ENCODE measurements at places on chromosomes 1 and 21.

GRCh38 chr1:64220241-64220640 lies 16.8 kb downstream of the UBE2U start:
- DNase-seq = no peak

DNA sequence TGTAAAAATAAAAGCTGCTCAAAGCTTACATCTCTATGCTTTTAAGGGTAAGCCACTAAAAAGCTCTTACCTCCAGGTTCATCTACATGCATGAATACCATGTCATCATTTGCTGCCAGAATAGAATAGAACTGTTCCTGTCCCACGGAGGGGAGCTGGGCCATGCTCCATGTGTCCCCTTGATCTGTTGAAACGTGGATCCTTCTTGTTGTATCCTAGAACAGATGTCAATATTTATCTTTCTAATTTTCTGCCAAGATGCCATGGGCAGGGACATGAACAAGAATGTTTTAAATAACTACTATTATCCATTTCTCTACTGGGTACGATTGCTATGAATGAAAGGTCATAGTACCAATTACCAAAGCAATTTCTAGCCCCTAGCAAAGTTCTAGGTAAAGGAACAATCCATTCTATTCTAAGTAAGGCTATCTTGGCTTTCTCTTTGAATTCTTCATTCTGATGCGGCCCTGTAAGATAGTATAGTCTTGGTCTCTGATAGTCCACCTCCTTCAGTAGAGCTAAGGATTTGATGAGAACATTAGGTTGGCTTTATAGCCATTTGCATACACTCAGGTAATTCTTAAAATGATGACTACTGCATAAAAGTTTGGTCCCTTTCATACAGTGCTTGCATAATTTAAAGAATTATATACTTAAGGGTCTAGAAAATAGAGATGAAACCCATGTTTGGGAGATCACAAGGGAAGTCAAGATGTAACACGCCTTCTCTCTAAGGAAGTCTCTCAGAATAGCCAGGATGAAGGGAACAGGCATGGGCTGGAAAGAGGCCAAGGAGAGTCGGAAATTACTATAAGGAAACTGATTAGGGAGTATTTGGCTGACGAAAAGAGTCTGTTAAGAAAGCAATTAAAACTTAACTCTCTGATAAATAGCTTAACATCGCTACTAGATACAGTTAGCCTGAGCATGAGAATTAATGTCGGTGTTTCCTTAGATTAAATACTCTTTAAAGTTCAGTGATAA lies 35.4 kb upstream of the MYBPHL start:
- no peak for DNase-seq

DNA sequence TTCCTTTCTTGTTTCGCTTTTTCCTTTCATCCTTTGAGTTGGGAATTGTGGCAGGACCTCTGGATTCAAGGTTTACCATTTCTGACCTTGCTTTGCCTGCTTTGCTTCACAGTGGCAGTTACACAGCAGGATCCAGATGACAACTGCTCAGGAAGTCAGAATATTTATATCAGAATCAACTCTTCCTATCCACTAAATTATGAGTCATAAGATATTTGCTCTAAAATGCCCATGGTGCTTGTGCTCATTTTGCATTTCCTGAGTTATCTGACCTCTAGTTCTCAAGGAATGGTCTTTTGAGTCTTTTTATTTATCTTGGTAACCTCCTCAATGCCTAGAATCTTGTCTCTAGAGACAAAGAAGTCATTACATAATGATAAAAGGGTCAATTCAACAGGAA lies 290.8 kb downstream of the LRRC7 start:
- no peak for DNase-seq

GRCh38 chr1:173934440-173934839 lies 17.3 kb upstream of the SERPINC1 start:
- DNase-seq = no peak

- no peak for DNase-seq
Observed at GRCh38 chr1:143720087-143721023, 251.4 kb downstream of the FAM72C start.

DNA sequence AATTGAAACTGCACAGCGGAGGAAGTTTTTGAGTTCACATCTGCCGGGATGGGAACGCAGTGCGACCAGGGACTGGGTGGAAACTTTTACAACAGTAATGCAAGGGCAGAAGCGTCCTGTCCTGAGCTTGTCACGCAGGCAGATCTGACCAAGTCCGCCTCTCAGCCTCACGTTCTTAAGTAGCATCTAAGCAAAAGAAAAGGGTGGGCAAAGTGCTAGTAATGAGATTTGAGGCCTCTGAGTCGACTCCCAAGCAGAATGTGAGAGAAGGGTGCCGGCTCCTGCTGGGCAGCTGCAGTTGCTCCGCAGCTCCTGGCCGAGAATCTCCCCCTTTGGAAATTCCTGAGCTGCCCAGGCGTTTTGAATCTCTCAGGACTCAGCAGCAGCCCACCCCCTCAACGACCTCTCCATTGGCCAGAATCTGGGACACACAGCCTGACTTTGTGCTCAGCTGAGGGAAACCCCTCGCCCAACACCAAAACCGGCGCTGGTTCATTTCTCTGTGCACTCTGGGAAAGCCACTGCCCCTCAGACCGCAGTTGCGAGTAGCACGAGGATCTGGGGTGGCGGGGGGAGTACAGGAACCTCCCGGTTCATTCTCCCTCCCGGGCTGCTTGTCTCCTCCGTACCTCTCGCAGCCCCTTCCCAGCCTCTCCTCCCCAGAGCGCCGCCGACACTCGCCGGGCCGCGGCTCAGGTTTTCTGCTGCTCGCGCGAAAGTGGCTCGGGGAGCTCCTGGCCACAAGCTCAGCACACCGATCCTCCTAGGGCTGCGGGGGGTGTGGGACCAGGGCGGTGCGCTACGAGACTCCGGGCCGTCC lies 913 bp upstream of the S1PR1 start:
- peak; percentile 67 for DNase-seq

DNA sequence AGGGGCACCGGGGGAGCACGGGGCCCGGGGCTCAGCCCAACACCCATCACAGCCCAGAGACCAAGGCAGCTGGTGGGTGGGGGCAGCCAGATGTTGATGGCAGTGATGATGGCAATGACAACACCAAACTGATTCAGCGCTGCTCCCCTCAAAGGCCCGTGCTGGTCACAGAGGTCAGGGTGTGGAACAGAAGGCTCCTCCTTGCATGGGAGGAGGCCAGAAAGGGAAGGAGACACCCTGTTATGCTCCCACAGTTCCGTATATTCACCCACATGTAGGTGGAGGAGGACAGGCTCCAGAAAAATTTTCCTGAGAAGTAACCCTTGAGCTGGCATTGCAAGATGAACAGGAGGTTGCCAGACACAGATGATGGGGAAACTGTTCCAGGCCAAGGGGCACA lies 414 bp downstream of the GUCA2B start:
- no peak for DNase-seq

GRCh38 chr1:31476891-31477846 lies 64.2 kb downstream of the SERINC2 start:
- no peak for DNase-seq

- no peak for DNase-seq
Observed at GRCh38 chr1:174448974-174449373, 1.2 kb downstream of the GPR52 start.

DNA sequence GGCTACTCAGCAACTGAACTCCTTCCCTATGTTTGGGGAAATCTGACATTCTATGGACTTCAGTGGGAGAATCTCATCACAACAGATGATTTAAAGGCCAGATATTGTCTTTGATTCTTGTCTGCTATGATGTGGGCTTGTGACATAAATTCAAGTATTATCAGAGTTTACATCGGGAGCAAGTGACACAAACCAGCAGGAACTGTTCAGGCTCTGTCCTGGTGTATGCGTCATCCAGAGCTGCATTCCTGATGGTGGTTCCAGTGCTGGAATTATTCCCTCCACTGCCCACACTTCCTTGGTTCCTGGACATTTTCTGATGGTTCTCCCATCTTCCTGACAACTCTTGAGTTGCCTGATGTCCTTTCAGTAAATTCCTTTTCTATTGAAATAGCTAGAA lies 10.8 kb upstream of the LSM10 start:
- DNase-seq = no peak

GRCh38 chr1:39608921-39609320 lies 30.5 kb downstream of the HEYL start:
- no peak for DNase-seq

DNA sequence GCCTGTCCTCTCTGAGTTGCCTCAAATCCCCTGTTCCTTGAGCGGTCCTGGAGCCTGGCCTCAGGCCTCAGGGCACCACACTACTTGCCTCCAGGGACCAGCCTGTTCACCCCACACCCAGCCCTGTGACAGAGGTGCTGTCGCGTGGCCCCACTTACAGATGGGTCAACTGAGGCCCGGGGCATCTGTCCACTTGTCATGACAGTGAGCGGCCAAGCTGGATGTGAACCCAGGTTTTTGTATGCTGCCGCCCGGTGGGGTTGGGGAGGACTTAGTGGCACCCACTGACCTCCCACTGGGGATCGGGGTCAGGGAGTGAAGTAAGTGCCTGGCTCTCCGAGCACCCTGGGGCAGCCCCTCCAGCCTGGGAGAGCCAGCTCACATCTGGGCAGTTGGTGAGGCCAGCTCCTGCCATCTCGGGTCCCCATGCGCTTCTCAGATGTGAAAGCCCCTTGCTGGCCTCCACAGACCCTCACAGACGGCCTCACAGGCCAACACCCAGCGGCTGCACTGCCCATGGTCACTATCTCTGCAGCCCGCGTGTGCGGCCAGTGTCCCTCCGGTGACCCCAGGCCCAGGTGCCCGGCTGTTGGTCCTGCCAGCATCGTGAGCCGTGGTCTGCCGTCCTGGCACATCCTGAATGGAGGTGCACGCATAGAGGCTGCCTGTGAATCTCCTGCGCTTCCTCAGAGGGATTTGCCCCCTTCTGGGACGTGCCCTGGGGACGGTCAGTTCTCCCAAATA lies 9.3 kb upstream of the FAAP20 start:
- DNase-seq = no peak

DNA sequence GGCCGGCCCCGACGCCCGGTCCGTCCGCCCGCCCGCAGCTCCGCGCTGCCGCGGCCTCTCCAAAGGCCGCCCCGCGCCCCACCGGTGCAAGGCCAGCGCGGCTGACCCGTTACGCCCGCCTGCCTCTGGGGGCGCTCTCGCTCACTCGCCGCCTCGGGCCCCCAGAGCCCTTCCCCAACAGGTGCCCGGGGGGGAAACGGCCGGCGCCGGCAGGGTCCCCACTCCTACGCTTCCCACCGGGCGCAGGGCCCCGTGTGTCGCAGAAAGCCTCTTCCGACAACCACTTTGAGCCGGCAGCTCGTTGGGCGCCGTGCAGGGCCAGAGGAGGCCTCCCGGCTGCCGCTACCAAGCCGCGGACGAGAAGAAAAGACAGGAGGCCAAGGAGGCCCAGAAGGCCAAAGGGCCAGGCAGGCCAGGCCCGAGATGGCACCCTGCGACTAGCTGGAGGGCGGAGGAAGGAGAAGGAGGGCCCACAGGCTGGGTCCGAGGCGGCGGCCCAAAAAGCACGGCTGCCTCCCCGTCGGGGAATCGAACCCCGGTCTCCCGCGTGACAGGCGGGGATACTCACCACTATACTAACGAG lies 64.9 kb upstream of the FCGR2A start:
- no peak for DNase-seq

DNA sequence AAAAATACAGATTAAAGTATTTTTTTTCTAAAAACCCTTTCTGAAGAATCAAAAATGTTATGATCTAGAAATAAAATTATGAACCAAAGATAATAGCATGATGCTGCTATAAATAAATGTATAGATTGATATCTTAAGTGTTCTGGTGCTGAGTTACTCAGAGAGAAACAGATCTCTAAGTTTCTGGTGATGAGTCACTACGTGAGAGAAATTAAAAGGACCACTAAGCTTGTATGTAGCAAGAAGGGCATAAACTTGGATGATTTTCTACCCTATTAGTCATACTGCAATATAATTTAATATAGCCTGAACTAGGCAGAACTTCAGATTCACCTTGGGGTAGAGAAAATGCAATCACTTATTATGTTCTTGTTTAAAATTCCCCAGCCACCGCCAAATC lies 514.8 kb downstream of the AMY1C start:
- no peak for DNase-seq

- DNase-seq = no peak
Observed at GRCh38 chr1:3948344-3948743, 48.3 kb upstream of the C1orf174 start.

DNA sequence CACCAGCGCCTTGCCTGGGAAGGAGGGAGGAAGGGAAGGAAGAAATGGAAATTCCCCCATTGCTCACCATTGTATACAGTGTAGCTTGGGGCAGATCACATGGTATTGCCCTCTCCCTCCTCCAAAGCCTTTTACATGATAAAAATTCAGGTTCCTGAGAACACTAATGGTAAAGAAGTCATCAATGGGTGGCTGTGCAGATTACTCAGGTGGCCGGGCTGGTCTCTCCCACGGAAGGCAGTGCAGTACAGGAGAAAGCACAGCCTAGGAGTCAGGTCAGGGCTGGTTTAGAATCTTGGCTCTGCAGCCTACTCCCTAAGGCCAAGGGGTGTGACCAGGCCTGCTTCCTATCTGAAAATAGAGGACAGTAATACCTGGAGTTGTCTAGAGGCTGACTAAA lies 107.9 kb downstream of the SUSD4 start:
- DNase-seq = no peak

DNA sequence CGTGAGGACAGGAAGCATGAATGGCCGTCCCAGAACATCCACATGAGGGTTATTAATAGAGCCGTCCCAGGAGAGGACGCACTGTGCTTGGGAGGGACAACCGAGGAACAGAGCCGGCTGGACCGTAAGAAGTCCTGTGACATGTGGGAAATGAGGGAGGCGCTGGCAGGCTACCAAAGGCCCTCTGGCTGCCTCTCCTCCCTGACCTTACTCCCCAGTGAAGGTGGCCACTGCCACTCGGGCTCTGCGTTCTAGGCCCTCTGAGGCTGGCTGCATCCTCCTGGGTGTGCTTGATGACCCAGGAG lies 15.5 kb upstream of the NPPB start:
- no peak for DNase-seq

DNA sequence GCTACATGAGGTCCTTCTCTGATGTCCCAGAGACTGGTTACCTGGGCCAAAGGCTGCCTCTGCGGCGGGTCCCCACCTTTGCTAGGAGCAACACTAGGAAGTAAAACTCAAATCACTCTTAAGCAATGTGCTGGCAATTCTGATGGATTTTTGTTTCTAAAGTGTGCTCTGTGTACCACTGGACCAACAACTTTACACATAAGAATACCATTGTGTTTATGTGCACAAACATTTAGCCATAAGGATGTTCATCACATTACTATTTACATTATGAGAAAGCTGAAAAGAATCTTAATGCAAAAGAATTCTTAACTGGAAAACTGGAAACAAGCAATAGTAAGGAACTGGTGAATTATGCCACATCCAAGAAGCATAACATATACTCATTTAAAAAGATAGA lies 38.6 kb downstream of the SSBP3 start:
- DNase-seq = no peak

GRCh38 chr21:24594082-24594481 lies 1013.2 kb downstream of the MRPL39 start:
- no peak for DNase-seq

- no peak for DNase-seq
Observed at GRCh38 chr1:236144446-236145150, 2.3 kb downstream of the GPR137B start.
